Fibroblast of gingiva (primary cell): ENCODE measurements at places on chromosomes 6 and 20.

GRCh38 chr20:50610212-50610718 lies 81.1 kb downstream of the RIPOR3 start:
- no peak for DNase-seq

GRCh38 chr6:139751179-139751578 lies 376.7 kb upstream of the CITED2 start:
- DNase-seq, result peak; percentile 87

GRCh38 chr6:74197310-74197709 lies 501.3 kb downstream of the CD109 start:
- no peak for DNase-seq

GRCh38 chr20:35274172-35275092 lies 3.5 kb downstream of the MMP24OS start:
- DNase-seq, result no peak

- peak; percentile 29 for DNase-seq
These were observed 45.8 kb downstream of the FOXP4 start for GRCh38 chr6:41591859-41592502.

DNA sequence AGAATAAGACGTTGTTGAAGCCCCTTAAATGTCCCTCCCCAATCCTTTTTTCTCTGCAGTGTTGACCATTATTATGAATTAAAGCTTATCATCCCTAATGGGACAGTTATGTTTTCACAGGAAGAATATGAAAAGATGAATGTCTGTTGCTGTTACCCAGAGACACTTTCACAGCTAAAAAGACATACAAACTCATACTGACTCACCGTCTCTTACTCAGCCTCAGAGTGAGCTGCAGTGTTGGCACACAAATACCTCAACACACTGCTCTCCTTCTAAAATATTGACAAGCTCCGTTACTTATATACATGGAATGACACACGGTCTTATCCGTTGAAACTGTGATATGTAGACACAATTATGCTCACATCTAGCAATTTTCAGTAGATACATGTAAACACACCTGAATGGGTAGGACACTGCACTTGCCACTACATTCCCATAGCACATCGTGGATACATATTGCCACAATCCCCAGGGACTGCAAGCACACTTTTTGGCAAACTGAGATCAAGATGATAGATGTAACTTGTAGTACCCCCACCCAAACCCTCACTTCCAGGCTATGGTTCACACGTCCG lies 9.6 kb upstream of the SAPCD1 start:
- DNase-seq, result peak; percentile 29

- DNase-seq, result peak; percentile 47
These were observed 16.0 kb downstream of the UQCC2 start for GRCh38 chr6:33695451-33695887.

DNA sequence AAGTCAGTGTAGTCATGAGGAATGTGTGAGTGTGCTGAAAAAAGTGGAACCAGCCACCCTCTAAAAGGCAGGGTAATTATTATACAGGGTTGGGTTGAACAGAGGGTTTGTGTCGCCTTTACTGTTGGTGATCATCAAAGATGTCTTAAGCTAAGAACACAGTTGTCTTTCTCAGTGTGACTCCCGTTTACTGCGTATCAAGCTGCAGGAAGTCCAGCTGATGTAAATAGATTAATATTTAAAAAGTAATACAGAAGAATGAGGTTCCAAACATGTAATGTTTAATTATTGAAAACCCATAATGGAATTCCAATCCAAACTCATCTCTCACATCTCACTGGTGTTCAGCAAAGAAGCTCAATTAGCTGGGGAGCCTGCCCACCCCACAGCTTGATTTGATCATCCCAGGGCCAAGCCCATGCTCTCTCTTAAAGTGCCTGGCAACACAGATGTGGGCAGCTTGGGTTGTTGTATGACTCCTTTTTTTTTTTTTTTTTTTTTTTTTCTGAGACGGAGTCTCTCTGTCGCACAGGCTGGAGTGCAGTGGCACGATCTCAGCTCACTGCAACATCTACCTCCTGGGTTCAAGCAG lies 127.5 kb downstream of the SOBP start:
- no peak for DNase-seq

DNA sequence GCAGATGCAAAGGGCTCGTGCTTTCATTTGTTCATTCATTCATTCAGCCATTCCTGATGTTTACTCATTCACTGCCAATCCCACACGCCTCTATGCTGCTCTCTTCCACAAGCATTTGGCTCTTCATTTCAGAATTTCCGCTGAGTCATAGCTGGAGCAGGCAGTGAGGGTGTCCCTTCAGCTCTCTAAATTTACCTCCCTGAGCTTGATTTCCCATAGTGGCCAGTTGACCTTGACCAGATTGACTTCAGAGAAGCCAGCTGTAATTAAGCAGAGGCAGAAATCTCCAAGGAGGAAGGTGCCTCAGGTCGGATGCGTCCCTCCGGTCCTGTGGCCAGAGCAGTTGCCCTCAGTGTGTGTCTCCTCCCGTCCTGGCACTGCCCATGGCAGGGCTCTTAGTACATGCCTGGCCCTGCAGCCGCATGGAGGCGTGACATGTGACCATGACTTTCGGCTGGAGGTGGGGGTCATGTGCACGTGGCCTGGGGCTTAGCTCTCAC lies 267.2 kb upstream of the ECI2 start:
- DNase-seq, result peak; percentile 77

DNA sequence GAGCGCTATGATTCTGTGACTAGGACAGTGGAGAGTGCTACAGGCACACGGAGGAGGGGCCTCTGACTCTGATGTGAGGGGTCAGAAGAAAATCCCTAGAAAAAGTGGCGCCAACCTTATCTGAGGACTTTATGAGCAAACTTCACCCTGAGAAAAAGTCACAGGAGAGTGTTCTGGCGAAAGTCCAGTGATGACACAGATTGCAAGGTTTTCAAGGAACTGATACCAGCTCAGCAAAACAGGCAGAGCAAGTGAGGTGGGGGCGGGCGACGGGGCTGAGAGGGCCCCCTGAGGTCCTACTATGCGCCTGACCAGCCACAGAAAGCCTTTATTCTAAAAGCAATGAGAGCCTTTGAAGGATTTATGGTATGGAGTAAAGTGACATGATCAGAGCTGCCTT lies 73.3 kb downstream of the SLC22A23 start:
- peak; percentile 22 for DNase-seq

DNA sequence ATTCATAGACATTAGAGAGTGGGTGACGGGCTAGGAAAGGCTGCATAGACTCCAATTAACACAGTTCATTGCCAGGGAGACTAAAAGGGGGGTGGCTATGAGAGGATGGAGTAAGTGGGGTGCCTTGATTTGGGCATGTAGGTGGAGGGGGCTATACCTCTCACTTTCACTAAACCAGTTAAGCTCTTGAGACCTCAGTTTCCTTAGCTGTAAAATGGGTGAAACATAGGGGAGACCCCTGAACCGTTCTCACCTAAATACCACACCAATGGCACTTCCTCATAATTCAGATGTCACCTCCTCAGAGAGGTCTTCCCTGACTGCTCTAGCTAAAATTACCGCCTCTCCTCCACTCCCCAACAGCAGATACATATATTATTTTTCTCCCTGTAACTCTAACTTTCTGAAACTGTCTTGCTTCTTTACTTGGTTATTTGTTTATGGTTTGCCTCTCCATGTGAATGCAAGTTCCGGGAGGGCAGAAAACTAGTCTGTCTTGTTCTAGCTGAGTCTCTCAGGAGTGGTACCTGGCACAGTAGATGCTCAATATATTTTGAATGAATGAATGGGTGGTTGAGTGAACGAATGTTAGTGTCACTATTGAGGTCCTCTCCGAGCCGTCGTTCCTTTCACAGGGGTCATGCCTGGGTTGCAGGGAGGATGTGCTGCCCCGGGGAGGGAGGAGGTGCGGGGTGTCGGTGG lies 615 bp upstream of the EYA2 start:
- DNase-seq, result no peak

DNA sequence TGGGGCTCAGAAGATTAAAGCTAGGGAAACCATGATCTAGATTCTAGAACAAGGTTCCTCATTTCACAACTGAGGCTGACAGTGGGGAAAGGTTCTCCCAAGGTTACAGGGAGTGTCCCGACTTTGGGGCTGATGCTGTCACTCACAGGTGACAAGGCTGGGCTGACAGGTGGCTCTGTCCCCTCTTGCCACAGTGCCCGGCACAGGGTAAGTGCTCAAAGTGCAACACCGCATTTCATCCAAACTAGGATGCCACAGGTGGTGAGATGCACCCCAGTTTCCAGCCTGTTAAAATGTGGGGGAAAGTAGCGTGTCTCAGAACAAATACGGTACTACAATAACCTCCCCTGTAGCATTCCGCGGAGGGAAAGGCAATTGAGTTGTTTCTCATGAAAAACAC lies 7.8 kb downstream of the ZBP1 start:
- DNase-seq, result no peak

- no peak for DNase-seq
These were observed 137.8 kb downstream of the CENPW start for GRCh38 chr6:126477678-126478077.

DNA sequence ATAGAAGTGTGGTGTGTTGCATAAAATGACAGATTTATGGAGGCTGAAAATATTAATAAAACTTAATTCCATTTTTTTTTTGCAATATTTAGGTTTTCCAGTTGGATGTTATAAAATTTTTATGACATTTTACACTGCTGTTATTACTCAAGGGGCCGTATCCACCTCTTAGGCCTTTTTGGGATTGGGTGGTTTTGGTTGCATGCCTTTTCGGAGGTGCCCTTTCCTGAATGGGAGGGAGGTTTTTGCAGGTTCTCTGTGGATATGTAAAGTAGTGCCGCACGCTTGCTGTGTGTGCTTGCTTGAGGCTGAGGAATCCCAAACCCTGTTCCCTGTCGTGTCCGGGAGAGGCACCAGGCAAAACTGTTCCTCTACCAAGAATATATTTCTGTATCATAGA lies 6.8 kb downstream of the ARID1B start:
- no peak for DNase-seq

GRCh38 chr20:17966432-17967310 lies 1.9 kb downstream of the SNX5 start:
- peak; percentile 44 for DNase-seq

DNA sequence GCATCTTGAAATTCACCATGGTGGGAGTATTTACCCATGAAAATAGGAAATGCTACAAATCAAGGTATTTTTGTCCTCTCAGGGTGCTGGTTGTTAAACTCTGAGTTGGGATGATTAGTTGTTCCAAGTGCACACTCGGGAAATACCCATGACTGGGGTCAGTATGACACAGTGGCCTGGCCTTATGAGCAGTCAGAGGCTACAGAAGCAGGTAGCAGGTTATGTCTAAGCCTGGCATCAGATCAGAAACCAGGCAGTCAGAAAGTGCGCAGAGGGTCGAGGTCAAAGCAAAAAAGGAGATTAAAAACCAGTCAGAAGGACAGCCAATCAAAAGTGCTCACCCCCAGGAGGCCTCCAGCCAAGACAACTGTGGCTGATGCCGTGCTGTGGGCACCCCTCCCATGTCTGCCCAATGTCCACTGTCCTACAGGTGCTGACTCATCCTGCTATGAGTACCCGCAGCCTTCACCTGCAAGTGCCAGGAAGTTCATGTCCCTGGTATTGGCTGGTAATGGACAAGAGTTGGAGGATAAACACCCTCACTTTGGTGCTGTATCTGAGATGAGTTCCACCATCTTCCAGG lies 117.4 kb upstream of the SLC24A3 start:
- no peak for DNase-seq

DNA sequence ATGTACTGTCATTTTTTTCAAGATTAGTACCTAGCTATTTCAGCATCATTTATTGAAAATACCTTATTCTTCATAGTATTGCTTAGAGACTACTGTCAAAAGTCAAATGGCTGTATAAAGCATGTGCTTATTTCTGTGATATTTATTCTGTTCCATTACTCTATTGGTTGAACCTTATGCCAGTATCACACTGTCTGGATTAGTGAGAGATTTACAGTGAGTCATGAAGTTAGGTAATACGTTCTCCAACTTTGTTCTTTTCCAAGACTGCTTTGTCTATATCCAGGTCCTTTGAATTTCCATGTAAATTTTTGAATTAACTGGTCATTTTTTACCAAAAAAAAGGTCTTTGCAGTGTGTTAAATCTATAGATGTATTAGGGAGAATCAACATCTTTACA lies 18.6 kb upstream of the RNF217 start:
- no peak for DNase-seq

- DNase-seq, result no peak
These were observed 34.9 kb upstream of the ISM1 start for GRCh38 chr20:13186043-13186774.

DNA sequence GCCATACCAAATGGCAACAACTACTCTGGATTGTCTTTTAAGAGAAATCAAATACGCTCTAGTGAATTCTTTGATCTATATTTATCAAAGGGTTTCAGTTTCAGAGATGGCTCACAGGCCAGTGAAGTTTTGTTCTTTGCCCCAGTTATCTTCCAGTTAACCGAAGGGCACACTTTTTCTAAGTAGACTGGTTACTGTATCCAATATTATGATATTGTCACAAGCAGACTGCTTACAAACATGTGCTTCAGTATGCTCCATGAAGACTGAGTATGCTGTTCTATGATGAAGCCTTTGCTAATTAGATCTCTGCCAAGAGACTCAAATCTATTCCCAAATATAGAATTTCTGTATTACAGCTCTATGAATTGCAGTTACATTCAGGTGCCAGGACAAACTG lies 181.1 kb downstream of the REV3L start:
- DNase-seq, result no peak

DNA sequence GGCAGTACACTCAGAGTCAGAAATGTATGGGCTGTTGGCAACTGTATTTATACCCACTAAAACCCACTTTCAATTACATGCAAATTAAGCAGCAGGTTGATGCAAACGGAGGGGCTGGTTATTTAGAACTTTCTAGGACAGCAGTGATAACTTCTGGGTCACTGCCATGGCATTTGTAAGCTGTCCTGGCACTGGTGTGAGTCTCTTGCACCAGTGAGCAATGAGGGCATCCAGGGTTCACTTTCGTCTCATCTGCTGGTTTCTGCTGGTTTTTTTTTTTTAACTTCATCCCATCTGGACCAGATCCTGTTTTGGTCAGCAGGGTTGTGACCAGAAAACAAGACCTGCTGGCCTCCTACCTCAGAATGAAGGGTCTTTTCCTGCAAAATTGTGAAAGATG lies 49.2 kb downstream of the CDH26 start:
- no peak for DNase-seq

DNA sequence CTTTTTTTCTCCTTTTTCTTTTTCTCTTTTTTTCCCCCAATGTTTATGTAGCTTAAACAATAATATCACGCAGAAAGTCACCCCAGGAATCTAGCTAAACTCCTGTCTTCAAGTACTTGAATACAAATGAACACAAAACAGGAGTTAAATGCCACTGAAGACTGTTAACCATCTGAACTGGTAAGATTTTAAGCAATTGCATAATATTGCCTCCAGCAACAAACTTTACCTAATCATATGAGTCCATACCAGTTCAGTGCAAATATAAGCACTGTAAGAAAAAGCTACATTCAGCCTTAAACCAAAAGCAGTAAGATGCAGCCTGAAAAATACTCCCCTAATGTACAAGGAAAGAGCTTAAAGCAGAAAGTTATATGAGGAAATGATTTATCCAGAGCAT lies 173.9 kb upstream of the TFAP2D start:
- no peak for DNase-seq

DNA sequence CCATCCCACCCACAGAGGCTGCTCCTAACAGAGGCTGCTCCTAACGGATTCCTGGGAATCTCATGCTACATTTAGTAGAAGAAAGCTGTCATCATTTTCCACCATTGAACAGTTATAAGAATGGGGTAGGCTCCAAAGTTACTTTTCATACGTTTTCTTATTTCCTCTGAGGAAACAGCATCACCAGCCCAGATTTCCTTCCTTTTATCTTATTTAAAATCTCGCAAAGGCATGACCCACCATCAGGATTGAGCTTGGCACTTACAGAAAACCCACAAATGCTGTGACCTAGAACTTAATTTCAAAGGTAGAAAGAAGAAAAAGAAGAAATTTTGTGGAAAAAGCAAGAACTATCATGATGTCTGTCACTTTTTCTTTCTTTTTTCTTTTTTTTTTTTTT lies 168.0 kb downstream of the LY86 start:
- no peak for DNase-seq
